ENCODE measurements at places on chromosomes 12 and 14. TPM values are rescaled to one million over a fixed set of nuclear protein-coding genes. Genes with fewer than 3 reads are reported as not detected.

The HNF1A gene
- not detected for total RNA-seq

The OTUB2 gene
- 5.3 TPM for total RNA-seq

The FAM222A gene
- total RNA-seq, result 0.46 TPM

The PLEKHA5 gene
- total RNA-seq, result 13.3 TPM

The P3H3 gene
- total RNA-seq, result 19.7 TPM

The KCNC2 gene
- total RNA-seq, result not detected

The CARMIL3 gene
- total RNA-seq, result not detected

The GPR84 gene
- not detected for total RNA-seq

The RNASE2 gene
- not detected for total RNA-seq

The STAB2 gene
- total RNA-seq, result not detected

The TBC1D30 gene
- total RNA-seq, result 3.9 TPM

The PSMA6 gene
- total RNA-seq, result 197 TPM

The WIF1 gene
- total RNA-seq, result 0.84 TPM

The ANKS1B gene
- total RNA-seq, result not detected

The CCDC184 gene
- total RNA-seq, result 0.05 TPM

The FIGNL2 gene
- total RNA-seq, result not detected

The AGAP2 gene
- total RNA-seq, result 0.14 TPM

The WDR20 gene
- total RNA-seq, result 16.7 TPM

The ACVRL1 gene
- total RNA-seq, result 0.35 TPM

The CAPZA3 gene
- total RNA-seq, result not detected

The MANSC4 gene
- total RNA-seq, result not detected

The PMCH gene
- not detected for total RNA-seq

The BDKRB2 gene
- 3.9 TPM for total RNA-seq

The HOXC5 gene
- total RNA-seq, result not detected

The TAOK3 gene
- 11.4 TPM for total RNA-seq

The C14orf180 gene
- total RNA-seq, result not detected

The ETNK1 gene
- total RNA-seq, result 15.6 TPM

The CDCA3 gene
- 41.0 TPM for total RNA-seq

The GLS2 gene
- 6.0 TPM for total RNA-seq

The TGFB3 gene
- 4.5 TPM for total RNA-seq

The RPGRIP1 gene
- total RNA-seq, result not detected

The MIPOL1 gene
- 8.4 TPM for total RNA-seq

The PRH2 gene
- total RNA-seq, result not detected

The STXBP6 gene
- total RNA-seq, result not detected

The SIRT4 gene
- 1.5 TPM for total RNA-seq

The SYT10 gene
- total RNA-seq, result not detected

The CLMN gene
- total RNA-seq, result 4.1 TPM

The LRP6 gene
- total RNA-seq, result 16.4 TPM

The FSCB gene
- total RNA-seq, result not detected

The KRT75 gene
- 2.6 TPM for total RNA-seq

The KRT6B gene
- 1,655 TPM for total RNA-seq

The TTC9 gene
- 14.1 TPM for total RNA-seq

The MYH6 gene
- not detected for total RNA-seq

The DLGAP5 gene
- total RNA-seq, result 23.9 TPM

The STAC3 gene
- total RNA-seq, result 1.1 TPM

The ZFP36L1 gene
- 140 TPM for total RNA-seq

The SDR9C7 gene
- total RNA-seq, result 5.1 TPM

The GLI1 gene
- total RNA-seq, result 0.05 TPM

The ABCB9 gene
- total RNA-seq, result 4.1 TPM

The LGR5 gene
- total RNA-seq, result not detected

The SERPINA5 gene
- not detected for total RNA-seq

The KRT73 gene
- total RNA-seq, result not detected

The PTPN21 gene
- 4.9 TPM for total RNA-seq

The SCFD1 gene
- 32.9 TPM for total RNA-seq

The MYRFL gene
- 1.9 TPM for total RNA-seq

Data from airway epithelial cell (primary cell).